ENCODE measurements at places on chromosomes 5 and 9.
A peak's percentile ranks its signal among the peaks of the same experiment; 100 is the strongest.

DNA sequence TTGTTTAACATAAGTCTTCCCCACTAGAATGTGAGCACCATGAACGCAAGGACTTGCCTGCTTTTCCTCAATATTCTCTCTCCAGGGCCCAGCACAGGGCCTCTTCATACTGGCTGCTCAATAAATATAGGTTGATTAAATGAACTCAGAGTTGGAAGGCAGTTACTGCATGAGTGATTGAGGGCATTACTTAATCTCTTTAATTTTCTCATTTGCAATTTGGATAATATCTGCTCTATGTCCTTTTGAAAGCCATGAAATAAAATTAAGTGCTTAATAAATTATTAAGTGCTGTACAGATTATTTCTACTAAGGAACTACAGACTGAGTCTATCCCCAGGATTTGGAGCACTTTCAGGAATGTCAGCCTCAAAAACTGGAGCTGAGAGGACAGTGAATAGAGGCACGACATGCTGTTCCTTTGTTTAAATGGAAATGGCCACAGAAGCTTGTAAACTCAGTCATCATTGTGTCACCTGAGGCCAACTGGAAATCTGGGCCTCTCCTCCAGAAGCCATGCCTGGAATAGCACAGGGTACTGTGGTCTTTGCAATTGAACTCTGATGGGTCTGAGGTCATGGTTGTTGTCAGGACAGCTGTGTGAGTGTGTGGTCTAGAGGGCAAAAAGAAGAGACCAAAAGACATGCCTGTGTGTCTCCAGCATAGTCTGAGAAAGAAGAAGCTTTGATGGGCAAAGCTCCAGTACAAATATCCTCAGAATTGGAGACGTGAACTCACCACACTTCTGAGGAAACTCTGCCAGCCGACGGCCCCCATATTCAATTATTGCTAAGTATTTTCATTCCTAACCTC is 86.1 kb downstream of the SH3TC2 start:
- DNase-seq = peak; percentile 80

GRCh38 chr9:97908705-97909104 is 13.6 kb downstream of the TRMO start:
- DNase-seq = no peak

DNA sequence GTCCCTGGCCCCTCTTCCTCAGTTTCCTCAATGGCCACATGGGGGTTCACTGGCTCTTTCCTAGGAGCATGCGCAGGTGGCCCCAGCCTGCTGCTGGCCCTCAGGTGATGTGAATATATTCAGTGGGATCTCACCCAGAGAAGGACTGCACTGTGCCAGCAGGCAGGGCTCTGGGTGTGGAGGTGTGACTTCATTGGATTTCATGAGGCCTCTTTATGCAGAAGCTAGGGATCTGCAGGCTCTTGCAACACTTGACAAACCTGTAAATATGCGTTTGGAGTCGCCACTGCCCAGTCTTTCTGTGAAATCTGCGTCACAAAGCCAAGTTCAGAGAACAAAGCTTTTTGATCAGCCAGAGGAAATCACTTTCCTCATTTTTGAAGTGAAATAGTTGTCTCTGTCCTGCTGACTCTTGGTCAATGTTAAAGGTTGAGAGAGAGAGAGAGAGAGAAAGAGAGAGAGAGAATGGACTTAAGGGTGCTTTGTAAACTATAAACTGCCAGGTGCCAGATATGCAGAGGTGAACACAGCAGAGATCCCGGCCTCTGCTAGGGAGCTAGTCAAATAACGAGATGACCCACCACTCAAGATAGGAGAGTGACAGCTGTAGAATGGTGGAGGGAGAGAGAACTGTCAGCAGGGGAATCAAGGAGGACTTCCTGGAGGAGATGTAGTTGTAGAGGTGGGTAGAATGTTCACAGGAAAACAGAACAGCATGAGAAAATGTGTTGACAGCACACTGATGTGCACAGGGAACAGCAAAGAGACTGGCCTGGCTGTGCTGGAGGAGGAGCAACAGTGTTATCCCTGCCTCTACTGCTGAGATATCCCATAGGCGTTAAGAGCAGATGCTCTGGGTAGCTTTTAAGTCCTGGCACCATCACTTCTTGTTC is 167.0 kb upstream of the ZNF618 start:
- no peak for DNase-seq

DNA sequence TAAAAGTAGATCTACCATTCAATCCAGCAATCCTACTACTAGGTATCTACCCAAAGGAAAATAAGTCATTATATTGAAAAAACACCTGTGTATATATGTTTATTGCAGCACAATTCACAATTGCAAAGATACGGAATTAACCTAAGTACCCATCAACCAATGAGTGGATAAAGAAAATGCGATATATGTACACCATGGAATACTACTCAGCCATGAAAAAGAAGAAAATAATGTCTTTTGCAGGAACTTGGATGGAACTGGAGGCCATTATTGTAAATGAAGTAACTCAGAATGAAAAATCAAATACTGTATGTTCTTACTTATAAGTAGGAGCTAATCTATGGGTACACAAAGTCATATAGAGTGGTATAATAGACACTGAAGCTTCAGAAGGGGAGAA is 63.4 kb upstream of the PITX1 start:
- no peak for DNase-seq

GRCh38 chr5:92930057-92930456 is 651.0 kb downstream of the NR2F1-AS1 start:
- no peak for DNase-seq

DNA sequence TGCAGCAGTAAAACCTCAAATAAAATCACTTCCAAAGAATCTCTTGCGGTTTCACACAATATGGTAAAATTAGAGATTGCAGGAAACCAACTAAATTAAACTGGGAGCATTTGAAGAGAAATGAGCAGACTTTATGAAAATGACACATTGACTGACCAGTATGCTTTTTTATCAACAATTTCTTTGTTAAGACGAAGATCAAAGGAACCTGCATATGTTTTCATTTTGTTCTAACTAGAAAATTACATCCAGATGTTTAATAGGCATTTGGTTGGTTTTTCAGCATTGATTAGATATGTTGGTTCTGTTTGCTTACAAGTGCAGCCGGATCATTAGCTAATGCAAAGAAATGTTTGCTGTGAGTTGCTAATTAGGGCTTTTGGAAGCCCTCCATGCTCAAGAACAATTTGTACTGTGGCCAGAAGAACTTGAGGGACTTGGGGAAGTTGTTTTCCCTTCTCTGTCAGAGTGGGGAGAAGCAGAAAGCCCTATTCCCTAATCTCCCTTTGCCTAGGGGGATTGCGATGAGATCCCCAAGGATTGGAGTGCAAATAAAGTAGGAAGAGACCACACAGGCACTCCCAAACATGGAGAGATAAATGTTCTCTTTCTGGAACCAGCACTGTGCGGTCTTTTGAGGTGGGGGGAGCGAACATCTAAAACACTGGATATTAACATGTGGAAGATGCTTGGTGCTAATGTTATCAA is 4.5 kb upstream of the TLE1 start:
- peak; percentile 34 for DNase-seq

- DNase-seq = no peak
Observed at GRCh38 chr5:53884417-53884816, 324.0 kb downstream of the NDUFS4 start.

GRCh38 chr5:72508241-72509170 is 1.3 kb upstream of the ZNF366 start:
- DNase-seq = no peak

DNA sequence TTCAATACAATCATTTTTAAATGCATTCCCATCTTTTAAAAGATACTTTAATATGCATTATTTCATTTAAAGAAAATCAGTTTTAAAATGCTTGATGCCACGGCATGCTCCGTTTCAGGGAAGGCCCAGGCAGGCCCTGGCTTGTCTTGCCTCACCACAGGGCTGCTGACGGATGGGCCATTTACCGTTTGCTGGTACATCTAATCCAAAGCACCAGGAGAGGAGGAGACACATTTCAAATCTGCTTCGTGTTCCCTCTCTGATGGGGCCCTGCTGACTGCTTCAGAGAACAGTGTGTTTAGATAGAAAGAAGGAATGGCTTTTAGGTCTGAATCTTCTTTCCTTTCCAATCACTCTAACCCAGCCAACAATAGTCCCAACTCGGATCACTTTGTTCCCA is 185.2 kb downstream of the DCP2 start:
- peak; percentile 11 for DNase-seq

- DNase-seq = no peak
Observed at GRCh38 chr9:85260275-85260845, 481.4 kb downstream of the AGTPBP1 start.

DNA sequence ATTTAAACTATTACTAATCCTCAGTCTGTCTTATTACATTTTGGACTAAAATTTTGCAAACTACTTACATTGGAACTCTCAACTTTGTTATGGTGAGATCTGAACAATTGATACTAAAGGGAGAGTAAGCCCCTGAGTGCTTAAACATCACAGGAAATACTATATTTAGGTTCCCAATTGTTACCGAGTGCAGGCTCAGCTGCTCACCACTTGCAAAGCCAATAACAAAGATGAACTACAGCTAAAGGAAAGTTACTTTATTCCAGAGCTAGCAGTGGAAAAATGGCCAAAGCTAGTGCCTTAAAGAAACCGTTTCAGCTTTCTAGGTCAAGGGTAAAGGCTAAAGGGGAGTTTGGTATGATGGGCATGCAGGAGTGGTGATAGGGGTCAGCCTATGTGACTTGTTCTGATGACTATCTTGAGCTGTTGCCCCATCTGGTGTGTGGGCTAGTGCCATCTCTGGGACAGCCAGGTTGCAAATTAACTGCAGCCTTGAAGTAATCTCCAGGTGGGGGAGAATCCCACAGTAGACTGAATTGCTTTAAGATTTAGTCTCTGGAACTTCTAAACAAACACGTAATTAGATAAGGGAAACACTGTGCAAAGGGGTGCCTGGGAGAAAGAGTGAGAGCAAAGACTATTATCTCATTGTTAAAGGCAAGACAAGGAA is 7.8 kb upstream of the NDUFB6 start:
- no peak for DNase-seq

DNA sequence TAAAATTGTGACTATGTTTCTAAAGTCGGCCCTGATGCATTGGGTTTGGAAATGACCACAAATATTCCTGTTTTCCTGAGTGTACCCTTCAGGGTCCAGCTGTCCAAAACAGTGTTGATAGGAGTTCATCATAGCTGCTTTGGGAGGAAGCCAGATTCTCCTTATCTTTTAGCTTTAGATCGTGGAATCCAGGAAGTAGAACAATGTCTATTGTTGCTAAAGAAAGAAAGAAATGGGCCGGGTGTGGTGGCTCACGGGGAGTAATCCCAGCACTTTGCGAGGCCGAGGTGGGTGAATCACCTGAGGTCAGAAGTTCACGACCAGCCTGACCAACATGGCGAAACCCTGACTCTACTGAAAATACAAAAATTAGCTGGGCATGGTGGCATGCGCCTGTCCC is 9.5 kb downstream of the CAVIN4 start:
- no peak for DNase-seq
